T-cell (primary cell): ENCODE measurements at places on chromosomes 7 and 10.

- no peaks in the 10 kb centered on the region for H3K27me3 ChIP-seq
- H3K27ac ChIP-seq: no peak overlapping the region
- H3K4me3 ChIP-seq: no peak overlapping the region
- no peaks in the 10 kb centered on the region for H3K36me3 ChIP-seq
- no peaks in the 10 kb centered on the region for H3K4me1 ChIP-seq
These were observed 52.6 kb downstream of the CAV1 start for GRCh38 chr7:116577320-116577871.

DNA sequence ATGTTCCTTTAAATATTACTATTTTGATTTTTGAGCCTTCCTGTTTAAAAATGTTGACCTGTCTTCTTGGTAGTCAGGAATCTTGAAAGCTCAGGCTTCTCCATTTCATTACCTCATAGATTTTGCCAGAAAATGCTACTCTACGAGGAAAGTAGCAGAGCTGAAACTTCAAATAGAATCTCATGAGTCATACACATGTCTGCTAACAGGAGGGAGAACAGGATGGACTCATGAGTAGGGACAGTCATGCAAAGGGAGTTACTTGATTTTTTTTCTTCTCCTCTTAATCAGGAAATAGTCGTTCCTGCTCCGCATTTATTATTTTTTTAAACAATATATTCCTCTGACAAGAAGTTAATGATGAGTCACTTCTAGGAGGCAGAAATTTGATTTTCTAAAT lies 37.0 kb upstream of the MINDY3 start:
- H3K36me3 ChIP-seq: no peaks in the 10 kb centered on the region
- no peak overlapping the region for H3K27ac ChIP-seq
- DNase-seq: no peak
- no peak overlapping the region for H3K4me3 ChIP-seq

DNA sequence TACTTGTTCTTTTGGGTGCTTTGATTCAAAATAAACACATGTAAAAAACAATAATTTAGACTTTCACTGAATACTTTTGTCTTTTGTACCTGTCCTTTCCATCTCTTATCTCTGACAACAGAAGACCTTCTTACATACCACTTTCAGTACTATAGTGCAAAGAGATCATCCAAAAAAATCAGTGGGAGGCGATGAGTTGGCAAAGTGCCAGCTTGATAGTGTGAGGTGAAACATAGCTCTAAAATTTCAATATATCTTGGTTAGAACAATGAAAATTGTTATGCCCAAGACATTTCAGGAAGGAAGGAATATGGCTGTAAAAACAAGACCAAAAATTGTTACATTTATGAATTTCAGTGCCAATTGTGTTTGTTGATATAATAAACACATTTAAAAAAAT lies 390.2 kb upstream of the COBL start:
- DNase-seq: no peak
- no peaks in the 10 kb centered on the region for H3K27me3 ChIP-seq
- H3K4me1 ChIP-seq: no peaks in the 10 kb centered on the region
- H3K27ac ChIP-seq: no peak overlapping the region
- no peaks in the 10 kb centered on the region for H3K36me3 ChIP-seq
- H3K4me3 ChIP-seq: no peak overlapping the region

DNA sequence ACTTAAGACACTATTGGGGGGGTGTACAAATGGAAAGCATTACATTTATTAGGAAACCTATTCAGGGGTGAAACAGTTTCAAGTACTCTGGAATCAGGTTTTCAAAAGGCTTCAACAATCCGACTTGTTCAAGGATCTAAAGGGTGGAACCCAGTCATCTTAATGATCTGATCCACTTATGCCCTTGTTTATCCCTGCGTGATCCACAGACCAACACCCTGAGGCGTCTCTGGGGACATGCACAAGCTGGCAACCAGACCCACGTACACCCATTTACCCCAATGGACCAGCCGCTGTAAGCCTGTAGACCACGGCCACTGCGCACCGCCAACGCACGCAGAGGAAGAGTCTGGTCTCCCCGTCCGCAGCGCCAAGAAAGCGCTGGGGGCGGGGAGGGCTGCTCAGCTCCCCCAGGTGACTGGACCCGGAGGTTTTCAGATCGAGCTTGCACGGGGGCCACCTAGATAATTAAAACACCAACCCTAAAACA lies 13.4 kb downstream of the HNRNPF start:
- H3K4me3 ChIP-seq: peak overlapping the region; percentile 64
- H3K27me3 ChIP-seq: no peaks in the 10 kb centered on the region
- peaks cover 48% of the 10 kb centered on the region for H3K36me3 ChIP-seq
- H3K27ac ChIP-seq: peak overlapping the region; percentile 84

GRCh38 chr7:19491821-19492452 lies 216.9 kb downstream of the POLR1F start:
- H3K4me1 ChIP-seq: no peaks in the 10 kb centered on the region
- H3K36me3 ChIP-seq: no peaks in the 10 kb centered on the region
- H3K4me3 ChIP-seq: no peak overlapping the region
- H3K27me3 ChIP-seq: no peaks in the 10 kb centered on the region

- H3K4me1 ChIP-seq: no peaks in the 10 kb centered on the region
- H3K36me3 ChIP-seq: no peaks in the 10 kb centered on the region
- no peak overlapping the region for H3K4me3 ChIP-seq
- no peaks in the 10 kb centered on the region for H3K27me3 ChIP-seq
- no peak for DNase-seq
These were observed 15.3 kb downstream of the PTTG1IP2 start for GRCh38 chr7:90484706-90485105.

DNA sequence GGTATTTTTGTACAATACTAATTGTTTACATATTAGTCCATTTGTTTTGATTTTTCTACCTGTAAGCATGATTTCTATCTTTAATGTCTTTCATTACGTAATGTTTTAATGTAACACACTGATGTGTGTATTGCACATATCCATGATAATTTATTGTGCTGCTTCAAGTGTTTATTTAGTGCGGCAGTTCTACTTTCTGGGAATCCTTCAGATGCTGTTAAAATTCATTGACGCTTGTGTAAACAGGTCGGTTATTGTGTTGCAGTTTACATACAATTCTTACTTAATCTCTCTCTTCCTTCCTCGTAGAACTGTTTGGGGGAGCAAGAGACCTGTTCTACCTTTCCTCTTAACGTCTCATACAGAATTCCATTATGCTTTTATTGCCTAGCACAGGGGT lies 6.9 kb downstream of the TMEM60 start:
- DNase-seq: no peak
- no peaks in the 10 kb centered on the region for H3K27me3 ChIP-seq
- no peak overlapping the region for H3K27ac ChIP-seq
- no peaks in the 10 kb centered on the region for H3K4me1 ChIP-seq
